Stimulated activated CD8-positive, alpha-beta memory T cell treated with anti-CD3 and anti-CD28 coated beads, Interleukin-7, amount 100 ng/mL, for 24 hours (primary cell): ENCODE measurements at places on chromosomes 6 and 20.

DNA sequence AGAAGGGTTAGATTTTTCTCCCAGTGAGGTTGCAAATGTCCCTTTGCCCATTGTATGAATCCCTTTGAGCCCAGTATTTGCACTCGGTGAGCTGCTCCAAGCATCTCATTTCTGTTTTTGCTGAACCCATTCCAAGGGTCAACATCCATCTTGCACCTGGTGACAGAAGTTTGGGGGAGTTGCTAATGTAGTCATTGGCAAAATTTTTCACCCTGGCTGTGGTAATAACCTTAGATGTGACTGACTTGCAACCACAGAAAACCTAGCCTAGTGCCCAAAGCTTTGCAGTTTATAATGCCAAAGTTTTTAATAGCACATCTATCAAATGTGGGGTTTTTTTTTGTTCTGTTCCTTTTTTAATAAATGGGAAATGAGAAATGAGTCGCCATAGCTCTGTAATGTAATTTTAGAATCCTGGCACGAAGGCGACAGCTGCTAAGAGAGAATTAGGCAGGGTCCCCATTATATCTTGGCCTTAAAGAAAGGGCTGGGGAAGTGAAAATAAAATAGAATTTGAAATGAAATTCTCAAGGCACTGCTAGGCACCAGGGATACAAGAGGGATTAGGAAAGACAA, 682.8 kb downstream of the KIF16B start:
- DNase-seq = no peak

DNA sequence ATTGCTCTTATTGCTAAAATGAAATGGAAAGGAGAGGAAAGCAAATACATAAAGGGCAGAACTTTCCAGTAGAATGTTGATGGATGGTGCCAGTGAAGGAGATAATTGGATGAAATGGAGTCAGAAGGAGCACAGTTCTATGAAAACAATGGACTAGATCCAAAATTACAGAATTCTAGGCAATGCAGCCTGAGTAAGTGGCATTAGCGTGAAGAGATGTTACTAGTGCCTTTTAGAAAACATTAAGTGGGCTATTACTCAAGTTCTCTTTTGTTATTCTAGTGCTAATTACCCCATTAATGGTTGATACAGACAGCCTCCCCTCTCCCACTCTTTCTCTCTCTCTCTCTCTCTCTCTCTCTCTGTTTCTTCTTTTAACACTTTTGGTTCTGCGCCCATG, 209.5 kb upstream of the RGS17 start:
- no peak for DNase-seq

- no peak for DNase-seq
Measured at GRCh38 chr6:113691260-113691656, 165.9 kb upstream of the MARCKS start.

GRCh38 chr6:127376685-127377084, 33.3 kb upstream of the ECHDC1 start:
- DNase-seq = no peak

- DNase-seq = no peak
Measured at GRCh38 chr20:11271920-11272594, 598.3 kb upstream of the JAG1 start.

DNA sequence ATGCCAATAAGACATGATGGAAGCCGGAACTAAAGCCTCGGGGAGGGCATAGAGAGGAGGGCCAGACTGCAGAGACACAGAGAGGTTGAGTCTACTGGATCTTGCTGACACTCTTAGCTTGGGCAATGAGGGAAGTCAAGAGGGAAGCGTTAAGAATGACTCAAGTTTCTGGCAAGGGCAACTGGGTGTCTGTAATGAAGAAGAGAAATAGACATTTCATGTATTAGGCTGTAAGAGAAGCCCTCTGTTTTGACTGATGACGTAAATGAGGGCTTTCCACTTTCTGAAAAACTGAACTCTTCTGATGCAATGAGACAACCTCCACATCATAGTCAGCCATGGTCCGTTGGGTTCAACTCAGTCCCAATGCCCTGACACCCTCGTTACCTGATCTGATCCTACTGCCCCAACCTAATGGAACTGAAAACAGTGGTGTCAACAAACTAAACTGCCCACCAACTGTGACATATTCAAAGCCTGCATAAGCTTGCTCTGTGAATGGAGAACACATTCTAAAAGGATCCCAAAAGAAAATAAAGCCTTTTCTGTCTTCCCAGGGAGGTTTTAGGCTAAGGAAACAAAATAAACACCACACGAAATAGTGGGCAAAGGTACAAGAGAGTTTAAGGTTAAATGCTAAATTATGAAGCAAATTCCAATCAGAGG, 45.8 kb upstream of the PNRC1 start:
- no peak for DNase-seq

DNA sequence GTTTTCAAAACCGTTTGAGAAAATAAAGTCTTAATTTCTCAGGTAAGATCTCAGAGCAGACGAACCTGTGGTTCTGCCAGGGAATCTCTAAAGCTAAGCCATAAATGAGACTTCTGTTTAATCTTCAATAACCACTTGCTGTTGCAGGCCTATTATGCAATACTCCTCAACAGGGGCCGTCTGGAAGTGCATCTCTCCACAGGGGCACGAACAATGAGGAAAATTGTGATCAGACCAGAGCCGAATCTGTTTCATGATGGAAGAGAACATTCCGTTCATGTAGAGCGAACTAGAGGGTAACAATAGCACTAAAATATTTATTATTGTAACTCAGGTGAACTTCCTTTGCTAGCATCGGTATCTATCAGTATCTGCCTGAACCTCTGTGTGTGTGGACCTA, 223.7 kb downstream of the ARHGAP18 start:
- DNase-seq = no peak

DNA sequence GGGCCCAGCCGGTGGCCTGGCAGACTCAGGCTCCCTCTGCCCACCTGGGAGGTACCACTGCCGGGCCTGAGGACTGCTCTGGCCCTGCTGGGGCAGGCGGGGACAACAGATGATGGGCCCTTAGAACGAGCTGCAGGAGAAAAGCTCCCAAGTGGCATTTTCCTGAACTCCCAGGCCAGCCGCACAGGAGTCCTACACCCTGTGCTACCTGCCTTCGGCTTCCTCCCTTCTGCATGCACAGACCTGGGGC, 41.3 kb downstream of the DSTN start:
- no peak for DNase-seq

DNA sequence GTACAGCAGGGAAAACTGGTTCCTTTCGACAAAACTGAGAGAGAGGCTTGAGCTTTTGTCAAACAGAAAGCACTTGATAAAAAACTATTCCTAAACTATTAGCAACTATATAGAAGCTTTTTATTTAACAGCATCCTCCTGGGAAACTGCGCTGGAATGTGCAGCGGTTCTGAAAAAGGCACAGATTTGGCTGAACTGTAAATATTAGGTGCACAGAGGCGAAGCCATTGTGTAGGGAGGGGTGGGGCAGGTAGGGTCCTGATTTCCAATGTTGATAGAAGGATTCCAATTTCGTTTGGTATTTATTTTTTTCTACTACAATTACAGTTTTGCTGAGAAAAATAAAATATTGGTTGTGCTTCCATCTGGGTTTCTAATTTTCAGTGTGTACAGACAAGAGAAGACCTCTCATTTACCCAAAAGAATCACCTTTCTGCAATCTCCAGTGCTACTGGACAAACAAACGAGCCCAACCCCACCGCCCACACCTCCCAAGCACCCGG, 698 bp upstream of the SH3BGRL2 start:
- DNase-seq = no peak

- DNase-seq = no peak
Measured at GRCh38 chr6:105487040-105487790, 84.3 kb upstream of the PREP start.

DNA sequence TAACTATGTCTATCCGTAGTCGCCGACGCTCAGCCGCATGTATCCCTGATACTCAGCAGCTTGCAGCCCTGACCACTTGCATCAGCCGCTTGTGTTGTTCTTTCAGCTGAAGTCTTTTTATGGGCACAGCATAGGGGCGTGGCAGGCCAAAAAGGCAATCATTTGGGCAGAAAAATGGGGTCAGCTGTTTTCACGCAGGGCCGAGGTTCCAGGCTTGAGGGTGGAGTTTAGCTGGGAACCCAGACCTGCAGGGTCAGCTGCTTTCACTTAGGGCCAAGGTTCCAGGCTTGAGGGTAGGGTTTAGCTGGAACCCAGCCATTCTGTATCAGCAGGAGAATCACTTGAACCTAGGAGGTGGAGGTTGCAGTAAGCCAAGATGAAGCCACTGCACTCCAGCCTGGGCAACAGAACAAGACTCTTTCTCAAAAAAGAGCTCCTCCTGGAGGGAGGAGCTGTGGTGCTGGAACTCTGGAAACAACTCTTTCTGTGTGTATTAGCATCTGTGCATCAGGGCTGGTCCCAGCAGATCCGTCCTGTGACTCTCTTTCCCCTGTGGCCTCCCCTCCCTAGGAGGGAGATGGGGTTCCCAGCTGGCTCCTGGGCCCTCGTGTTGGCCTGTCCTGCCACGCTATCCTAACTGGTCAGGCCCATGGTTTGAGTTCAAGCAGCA, 56.9 kb upstream of the PRND start:
- no peak for DNase-seq

DNA sequence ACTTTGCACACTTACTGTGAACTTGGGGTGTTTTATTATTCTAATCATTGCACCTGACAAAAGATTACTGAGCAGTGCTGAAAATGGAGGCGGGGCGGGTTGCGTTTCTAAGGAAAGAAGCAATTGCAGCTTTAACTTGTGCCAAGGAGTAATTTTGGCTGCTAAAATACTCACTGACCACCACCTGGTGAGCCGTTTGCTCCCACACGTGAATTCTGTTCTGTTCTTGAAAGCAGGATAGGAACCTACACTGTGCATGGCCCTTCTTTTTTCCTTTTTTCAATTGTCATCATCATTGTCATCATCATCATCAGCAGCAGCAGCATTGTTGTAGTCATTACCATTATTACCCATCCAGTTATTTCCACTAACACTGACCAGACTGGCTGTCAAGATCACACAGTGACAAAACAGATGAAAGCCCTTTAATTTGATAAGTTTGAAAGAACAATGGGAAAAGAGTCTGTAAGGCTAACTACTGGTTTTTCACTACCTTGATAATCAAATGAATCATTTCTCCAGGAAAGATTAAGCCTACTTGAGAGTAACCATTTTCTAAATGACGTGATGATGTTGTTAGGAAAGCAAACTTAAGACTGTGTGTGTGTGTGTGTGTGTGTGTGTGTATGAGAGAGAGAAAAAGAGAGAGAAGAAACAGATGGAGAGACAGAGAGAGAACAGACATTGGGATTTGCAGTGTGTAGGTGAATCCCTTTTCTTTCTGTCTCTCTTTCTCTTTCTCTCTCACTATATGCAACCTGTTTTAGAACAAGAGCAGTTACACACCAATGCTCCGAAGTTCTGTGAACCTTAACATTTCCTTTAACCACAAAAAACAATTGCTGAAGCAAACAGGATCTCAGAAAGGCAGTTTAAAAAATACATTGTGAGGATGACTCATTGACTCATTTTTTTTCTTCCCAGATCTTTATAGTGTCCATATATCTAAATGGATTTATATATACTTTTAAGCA, 3.8 kb downstream of the RIPOR2 start:
- DNase-seq = no peak
